ENCODE measurements at places on chromosomes 7 and 10.

- peak; percentile 53 for DNase-seq
Observed at GRCh38 chr10:624605-625332, 64.7 kb downstream of the DIP2C start.

DNA sequence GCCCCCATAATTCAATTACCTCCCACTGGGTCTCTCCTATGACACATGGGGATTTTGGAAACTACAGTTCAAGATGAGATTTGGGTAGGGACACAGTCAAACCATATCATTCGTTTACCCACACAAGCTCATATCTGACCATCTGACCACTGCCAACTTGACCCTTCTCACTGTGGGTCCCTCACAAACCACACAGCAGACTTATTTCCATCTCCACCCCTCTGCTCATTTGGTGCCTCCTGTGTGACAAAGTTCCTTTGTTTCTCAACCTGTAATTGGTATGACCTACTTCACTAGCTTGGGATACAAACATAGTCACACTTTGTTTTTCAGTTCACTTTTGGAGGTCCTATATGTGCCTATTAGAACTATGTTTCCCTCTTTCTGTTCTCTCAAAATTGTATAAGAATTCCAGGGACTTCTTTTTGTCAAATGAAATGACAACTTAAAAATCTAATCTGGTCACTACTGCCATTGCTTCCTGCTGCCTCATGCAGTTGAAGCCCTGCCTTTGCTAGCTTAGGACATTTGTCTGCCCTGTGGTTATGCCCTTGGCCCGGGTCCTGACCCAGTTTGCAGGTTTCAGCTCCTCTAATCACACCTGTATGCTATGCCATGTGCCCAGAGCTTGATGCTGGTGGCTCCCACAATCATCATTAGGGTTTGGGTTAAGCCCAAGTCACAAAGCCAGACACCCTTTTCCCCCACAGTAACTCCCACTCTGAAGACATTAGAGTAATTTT lies 69.9 kb downstream of the PPP1R3C start:
- no peak for DNase-seq

DNA sequence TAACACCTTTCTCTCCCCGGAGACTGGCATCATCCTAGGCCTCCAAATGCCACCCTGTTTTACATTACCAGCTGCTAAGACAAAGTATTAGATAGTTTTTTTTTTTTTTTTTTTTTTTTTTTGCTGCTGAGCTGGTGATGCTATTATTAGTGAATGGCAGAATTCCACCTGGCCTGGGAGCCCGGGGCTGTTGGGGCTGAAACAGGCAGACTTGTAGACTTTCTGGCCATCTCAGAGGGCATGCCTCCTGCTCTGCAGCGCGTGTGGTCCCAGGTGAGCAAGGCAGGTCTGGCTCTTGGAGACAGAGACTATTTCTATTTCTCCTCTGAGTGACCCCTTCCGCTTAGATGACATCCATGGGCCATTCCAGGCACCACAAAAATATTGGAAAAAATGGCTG lies 104.2 kb downstream of the EMX2 start:
- no peak for DNase-seq

- DNase-seq, result peak; percentile 43
Observed at GRCh38 chr10:688312-689120, 952 bp downstream of the DIP2C start.

DNA sequence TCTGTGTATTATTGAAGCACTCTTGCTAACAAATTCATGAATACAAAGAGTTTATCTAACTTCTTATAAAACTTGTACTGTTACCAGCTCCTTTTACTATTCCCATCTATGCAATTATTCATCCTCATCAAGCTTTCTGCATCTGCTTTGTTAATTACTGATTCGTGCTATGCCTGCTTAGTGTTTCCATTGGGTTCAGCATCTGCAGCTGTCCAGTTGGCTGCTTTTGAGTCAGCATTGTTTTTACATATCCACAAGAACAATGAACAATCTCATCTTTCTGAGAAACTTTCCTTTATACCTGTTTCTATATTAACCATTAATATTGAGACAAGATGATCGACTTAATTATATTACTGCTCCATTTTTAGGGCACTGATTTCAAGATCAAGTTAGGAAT lies 19.6 kb upstream of the ANLN start:
- DNase-seq, result no peak

DNA sequence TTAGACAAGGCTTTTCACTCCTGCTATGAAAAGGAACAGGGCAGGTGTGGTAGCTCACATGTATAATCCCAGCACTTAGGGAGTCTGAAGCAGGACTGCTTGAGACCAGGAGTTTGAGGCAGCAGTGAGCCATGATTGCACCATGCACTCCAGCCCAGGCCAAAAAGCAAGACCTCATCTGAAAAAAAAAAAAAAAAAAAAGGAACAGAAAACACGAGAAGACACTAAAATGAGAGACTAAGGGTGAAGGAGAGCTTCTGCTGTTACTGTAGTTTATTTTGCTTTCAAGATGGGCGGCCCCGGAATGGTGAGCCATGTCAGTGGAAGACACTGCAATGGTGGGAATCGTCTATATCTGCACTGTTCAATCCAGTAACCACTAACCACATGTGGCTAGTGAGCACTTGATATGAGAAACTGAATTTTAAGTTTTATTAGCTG lies 9.9 kb downstream of the PIP4K2A start:
- no peak for DNase-seq
